Cardiac septum (tissue), 1 donor: ENCODE measurements at places on chromosomes 16 and 17.
A peak's percentile ranks its signal among the peaks of the same experiment; 100 is the strongest.

DNA sequence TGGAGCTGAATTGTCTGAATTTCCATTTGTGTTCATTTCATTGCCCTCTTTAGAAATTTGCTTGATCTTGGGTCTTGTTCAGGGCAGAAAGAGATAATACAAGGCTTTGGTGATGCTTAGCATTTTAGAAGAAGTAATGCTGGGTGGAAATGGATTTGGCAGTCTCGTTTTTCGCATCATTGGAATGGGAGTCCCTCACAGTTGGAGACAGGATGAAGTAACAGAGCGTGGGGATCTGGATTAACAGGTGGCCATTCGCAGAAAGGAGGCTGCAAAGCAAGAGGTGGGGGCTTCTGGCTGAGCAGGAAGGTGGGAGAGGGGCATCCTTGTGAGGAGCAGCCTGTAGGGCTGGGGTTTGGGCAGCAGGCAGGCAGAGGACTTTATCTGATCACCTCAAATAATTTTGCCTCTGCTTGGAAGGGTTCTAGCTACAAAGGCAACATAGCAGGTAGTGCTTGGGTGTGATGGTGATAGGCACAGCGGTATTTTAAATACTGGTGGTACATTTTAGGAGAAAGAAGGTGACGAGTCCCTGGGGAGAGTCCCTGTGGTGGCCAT, 17.0 kb downstream of the KSR1 start:
- no peak for DNase-seq

- no peak for DNase-seq
These were observed 10.2 kb downstream of the CFAP20 start for GRCh38 chr16:58118801-58119508.

DNA sequence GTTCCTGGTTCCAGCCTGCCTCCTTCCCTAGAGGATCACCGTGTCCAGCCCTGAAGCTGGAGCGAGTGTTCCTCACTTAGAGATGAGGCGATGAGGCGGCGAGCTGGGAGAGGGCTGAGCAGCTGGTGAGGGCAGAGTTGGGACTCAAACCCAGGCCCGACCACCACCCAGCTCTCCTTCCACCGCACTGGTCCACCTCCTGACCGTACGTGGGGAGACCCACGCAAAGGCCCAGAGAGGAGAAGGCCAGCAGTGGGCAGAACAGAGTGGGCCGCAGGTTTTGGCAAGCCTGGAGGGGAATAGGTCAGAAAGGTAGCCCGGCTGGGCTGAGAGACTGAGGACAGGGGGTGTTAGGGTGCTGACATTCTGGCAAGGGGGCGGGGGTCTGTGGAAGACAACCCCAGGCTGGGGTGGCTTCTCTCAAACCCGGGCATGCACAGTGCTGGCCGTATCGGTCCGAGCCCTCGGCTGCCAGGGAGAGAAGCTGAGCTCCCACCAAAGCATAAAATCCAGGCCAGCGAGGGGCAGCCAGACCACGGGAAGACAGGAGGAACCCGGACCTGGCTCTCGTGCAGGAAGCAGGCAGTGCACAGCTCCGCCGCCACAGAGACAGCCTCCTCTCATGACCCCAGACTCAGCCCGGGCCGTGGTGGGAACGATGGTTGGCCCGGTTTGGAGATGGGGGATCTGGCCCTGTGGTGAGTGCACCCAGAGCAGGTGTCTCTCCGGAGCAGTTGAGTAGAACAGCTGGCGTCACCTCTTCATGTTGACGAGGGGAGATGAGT, 24.9 kb downstream of the MLYCD start:
- DNase-seq, result no peak

- no peak for DNase-seq
These were observed 92.0 kb upstream of the CHMP6 start for GRCh38 chr17:80899402-80900268.

DNA sequence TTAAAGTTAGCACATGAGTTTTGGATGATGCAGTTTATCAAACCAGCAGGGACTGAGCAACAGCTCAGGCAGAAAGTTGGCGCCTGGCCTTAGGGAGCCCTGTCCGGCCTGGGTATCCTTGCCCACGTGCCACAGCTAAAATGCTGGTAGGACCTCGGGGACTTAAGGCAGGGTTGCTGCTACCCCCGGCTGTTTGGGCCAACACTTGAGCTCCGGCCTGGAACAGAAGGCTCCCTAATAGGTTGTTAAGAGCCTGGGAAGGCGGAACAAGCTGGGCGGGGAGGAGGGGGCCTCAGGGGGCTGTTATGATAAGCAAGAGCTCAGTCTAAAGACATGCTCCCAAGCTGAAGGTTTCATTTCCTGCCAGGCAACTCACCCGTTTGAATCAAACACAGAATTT, 39.7 kb downstream of the CUEDC1 start:
- no peak for DNase-seq

DNA sequence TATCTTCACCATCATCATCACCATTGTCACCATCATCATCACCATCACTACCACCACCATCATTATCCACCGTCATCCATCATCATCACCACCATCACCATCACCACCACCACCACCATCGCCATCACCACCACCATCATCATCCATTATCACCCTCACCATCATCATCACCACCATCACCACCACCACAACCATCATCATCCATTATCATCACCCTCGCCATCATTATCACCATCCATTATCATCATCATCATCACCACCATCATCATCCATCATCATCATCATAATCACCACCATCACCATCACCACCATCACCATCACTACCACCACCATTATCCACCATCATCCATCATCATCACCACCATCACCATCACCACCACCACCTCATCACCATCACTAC, 95.6 kb downstream of the C16orf95 start:
- no peak for DNase-seq

DNA sequence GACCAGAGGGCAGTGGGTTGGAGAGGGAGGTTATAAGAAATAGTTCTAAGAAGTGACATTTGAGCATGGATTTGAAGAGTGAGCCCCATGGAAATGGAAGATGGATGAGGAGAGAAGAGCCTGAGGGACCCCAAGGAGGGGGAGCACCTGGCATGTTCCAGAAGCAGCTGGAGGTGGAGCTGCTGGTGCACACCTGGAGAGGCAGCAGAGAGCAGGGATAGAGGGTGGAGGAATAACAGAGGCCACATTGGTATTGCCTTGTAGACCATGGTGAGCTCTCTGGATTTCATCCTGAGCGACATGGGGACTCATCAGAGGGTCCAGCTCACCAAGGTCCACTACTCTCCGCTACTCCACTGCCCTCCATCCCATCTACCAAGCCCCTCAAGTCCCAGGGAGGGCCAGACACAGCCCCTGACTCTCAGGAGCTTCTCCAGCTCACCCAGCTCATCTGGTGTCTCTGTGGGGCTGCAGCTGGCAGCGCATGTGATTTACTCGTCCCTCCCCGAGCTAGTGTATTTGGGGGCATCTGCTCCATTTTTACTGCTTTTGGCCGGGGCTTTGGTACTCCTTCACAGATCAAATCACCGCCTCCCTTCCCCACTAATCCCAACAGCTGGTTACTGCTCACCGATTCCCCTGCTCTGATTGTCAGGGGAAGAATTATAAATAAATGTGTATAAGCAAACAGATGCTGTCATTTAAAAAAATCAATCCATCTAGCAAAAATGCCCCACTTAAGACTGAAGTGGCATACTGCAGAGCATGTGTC, 22.1 kb upstream of the KDM8 start:
- no peak for DNase-seq

DNA sequence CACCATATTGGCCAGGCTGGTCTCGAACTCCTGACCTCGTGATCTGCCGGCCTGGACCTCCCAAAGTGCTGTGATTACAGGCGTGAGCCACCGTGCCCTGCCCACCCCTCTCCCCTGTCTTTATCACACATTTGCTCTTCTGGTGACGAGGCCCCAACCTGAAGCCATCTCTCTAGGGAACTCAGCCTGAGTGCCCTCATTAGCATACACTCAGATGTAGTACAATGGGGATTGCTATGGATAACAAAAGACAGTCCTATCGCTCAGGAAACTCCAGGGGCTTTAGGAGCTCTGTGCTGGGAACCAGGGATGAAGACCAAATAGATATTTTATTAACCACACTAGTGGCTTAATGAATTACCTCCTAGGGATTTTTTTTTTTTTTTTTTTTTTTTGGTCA, 100.7 kb downstream of the MARF1 start:
- DNase-seq, result no peak

GRCh38 chr17:79775632-79776031, 2.3 kb upstream of the CBX2 start:
- DNase-seq, result no peak

DNA sequence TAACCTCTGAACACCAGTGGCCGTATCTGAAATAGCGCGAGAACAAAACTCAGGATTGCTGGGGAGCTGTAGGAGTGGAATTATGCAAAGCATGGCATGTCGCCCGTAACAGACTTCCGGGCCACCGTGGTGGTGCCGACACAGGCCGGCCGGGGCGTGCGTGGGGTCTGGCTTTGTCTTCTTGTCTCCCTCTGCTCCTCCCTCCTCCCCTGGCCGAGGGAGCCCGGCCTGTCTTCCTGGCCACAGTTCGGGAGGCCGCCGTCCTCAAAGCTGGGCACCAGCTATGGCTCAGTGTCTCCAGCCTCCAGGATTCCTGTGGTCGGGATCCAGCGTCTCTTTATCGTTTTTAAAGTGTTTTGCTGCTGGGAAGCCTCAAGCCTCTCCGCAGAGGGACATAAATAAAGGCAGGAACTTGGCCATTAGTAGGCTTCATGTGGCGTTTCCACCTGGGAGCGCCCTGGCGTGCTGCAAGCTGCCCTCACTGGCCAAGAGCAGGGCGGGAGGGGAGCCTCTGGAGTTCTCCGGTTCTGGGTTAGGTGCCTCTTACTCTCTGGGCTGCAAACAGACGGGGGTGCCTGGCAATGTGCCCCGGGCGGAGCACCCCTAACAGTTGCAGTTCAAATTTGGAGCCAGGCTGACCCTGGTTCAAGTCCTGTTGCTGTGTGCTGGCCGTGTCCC, 22.0 kb upstream of the NPTX1 start:
- DNase-seq, result no peak

- DNase-seq, result no peak
These were observed 638 bp upstream of the LYZL6 start for GRCh38 chr17:35944151-35944550.

DNA sequence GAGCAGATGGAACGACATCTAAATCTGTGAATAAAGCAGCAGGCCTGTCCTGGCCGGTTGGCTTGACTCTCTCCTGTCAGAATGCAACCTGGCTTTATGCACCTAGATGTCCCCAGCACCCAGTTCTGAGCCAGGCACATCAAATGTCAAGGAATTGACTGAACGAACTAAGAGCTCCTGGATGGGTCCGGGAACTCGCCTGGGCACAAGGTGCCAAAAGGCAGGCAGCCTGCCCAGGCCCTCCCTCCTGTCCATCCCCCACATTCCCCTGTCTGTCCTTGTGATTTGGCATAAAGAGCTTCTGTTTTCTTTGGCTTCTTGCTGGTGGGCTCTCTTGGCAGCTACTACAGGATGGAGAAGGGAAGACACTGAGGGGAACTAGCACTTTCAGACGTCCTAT, 4.1 kb upstream of the RSAD1 start:
- no peak for DNase-seq

- DNase-seq, result no peak
These were observed 267.0 kb upstream of the MAF start for GRCh38 chr16:79867425-79867997.

DNA sequence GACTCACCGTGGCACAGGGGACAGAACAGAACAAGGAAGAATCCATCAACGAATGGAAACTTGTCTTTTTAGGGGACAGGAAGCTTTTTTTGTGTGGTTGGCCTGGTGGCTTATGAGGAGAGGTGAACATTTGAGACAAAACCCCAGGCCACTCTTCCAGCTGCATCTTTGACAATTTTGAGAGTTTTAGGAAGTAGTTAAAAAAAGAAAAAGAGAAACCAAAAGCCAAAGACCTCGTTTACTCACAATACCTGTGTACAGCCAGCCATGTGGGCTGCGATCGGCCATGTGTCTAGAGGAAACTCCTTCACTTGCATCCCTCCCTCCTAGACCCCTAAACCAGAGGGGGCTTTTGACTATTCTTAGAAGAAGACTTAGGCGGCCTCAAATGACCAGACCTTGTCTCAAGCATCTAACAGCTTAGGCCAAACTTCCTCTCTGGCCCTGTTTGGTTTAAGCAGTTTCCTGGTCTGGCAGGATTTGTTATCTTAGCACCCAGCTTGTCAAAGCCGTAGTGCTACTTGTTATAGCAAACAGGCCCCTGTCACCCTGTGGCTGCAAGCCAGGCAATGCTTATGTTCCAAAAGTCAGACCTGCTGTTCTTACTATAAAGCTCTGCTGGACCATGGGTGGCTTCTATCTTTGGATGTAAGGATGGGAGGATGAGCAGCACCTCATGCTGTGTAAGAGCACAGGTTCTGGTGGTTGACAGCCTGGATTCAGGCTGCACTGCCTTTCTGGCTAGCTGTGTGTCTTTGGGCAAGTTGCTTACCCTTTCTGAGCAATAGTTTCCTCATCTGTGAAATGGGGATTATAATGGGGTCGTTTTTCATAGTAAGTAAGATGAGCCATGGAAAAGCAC, 17.7 kb downstream of the KSR1 start:
- DNase-seq, result no peak

DNA sequence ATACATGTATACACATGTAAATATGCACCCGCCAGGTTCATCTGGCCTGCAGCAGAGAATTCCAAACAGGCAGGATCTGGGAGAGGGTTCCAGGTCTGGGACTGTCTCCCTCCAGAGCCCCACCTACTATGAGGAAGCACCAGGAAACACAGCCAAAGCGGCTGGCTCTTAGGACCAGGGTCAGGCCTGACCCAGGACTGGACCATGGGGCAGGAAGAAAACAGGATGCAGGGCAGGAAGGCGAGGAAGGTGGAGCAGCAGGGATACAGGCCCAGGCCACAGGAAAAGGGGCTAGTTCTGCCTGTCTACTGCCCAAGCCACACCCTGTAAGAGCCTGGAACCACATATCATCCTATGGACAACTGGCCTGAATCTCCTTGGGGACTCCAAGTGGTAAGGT, 2.2 kb downstream of the HID1 start:
- no peak for DNase-seq

DNA sequence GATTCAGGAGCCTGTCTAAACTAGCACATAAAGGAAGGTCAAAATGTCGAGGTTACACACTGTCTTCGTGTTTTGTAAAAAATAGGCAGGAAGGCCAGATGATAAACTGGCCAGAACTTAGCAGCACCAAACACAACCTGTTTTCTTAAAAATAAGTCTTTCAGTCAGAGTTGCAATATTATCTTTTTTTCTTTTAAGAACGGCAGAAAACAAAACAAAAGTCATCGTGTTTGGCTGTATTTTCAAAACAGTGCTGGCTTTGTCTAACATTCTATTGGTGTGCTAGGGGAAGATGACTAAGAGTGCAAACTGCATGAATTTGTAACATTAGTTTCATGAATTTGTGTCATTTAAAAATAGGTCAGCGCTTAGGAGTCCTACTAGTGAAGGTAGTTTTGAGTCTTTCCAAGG, 5.3 kb downstream of the MAF start:
- DNase-seq, result no peak

DNA sequence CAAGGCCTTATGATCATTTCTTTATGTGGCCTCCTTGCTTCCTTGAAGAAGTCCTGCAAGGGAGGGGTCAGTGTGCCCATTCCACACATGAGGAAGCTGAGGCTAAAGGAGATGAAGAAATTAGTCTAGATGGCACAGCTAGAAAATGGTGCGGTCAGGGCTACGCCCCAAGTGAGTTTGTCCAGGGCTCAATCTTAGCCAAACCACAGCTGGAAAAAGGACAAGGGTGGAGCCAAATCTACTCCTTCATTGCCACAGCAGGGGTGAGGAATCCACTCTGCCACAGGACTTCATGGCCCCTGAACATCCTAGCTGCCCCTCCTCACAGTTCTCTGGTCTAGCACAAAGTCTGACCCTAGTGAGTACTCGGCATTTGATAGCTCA, 16.2 kb downstream of the BEAN1 start:
- peak; percentile 41 for DNase-seq
